Left lung (tissue), 14 donors: ENCODE measurements at places on chromosomes 5 and 9. TPM values are rescaled to one million over a fixed set of nuclear protein-coding genes. Genes with fewer than 3 reads are reported as not detected.

DNA sequence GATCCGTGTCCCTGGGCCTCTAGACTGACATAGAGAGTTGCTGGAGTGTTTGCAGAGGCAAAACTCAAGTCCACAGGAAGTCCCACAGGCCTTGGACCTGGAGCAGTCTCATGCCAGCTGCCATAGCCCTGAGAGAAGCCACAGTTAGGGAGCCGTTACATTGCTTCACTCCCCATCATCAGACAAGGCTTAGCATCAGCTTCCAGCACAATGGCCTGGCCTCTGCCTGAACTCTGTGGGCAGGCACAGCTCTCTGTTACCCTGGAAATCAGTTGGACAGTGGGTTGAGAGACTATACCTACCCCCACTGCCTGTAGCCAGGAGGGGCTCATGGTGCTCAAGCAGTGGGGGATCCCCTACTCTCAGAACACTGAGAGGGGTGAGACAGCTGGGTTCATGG is 16.2 kb upstream of the C9orf72 start:
- peaks cover 5% of the 10 kb centered on the region for H3K4me1 ChIP-seq
- no peak for DNase-seq
- no peak overlapping the region for H3K4me3 ChIP-seq
- H3K27ac ChIP-seq: no peak overlapping the region
- H3K36me3 ChIP-seq: no peaks in the 10 kb centered on the region

- no peaks in the 10 kb centered on the region for H3K36me3 ChIP-seq
- no peak for DNase-seq
- H3K4me1 ChIP-seq: peaks cover 17% of the 10 kb centered on the region
- H3K27ac ChIP-seq: no peak overlapping the region
Observed at GRCh38 chr9:136824496-136825225, 16.9 kb downstream of the RABL6 start.

DNA sequence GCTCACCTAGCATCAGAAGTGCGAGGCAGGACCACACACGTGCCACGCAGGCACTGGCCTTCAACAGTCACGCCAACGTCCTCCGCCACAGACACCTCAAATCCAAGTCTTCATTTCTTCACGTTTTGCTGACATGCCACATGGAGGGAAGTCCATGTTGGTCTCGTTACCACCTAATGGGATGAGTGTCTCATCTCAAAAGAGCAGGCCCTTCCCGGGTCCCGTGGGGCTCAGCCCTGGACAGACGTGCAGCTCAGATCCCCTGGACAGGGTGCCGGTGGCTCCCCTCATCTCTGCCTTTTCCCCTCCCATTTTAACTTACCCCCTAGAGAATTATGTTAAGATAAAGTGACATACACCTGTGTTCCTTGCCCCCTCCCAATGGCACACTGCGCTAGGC is 76.8 kb downstream of the MRPL36 start:
- peaks cover 43% of the 10 kb centered on the region for H3K27me3 ChIP-seq
- H3K4me1 ChIP-seq: no peaks in the 10 kb centered on the region
- DNase-seq: no peak
- no peak overlapping the region for H3K27ac ChIP-seq

DNA sequence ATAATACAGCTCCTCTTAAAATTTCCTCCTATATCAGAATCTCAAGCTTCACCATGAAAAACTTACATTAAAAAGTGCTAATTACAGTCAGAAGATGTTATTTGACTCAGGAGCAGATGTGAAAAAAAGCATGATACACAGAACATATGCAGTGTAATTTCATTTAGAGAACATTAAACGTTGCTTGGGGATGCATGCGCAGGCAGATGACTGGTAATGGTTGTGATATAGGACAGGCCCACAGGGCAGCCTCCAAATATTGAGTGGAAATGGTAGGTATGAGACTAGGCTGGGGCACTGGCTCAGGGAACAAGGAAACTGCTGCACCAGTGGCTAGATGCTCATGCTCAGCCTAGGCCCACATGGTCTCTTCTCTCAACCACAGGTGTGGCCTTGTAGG is 69.7 kb downstream of the IARS1 start:
- H3K27ac ChIP-seq: no peak overlapping the region
- no peaks in the 10 kb centered on the region for H3K4me1 ChIP-seq
- H3K27me3 ChIP-seq: no peaks in the 10 kb centered on the region
- DNase-seq: no peak
- H3K4me3 ChIP-seq: no peak overlapping the region

- no peak overlapping the region for H3K27ac ChIP-seq
- H3K4me3 ChIP-seq: no peak overlapping the region
- H3K36me3 ChIP-seq: no peaks in the 10 kb centered on the region
- no peaks in the 10 kb centered on the region for H3K27me3 ChIP-seq
- no peaks in the 10 kb centered on the region for H3K4me1 ChIP-seq
- no peak for DNase-seq
Observed at GRCh38 chr5:685262-686171, 7.6 kb downstream of the TPPP start.

DNA sequence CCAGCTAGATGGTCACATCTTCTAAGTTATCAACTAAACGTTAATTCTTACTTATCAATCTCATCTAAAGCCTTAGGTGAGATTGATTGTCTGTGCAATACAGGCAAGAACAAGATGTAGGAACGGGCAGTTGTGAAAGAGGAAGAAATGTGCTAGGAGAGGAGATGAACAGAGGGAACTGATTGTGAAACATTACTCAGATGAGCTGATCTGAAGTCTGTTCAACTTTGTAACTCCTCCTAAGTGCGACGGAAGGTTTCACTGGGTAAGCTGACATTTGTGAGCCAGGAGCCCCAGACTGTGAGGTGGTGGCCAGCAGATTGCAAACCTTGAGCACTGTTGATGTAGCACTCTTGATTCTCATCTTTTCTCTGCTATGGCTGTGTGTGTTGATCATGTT is 204.1 kb downstream of the CD180 start:
- H3K27ac ChIP-seq: no peak overlapping the region
- H3K36me3 ChIP-seq: no peaks in the 10 kb centered on the region
- DNase-seq: no peak
- no peaks in the 10 kb centered on the region for H3K27me3 ChIP-seq

C9 gene
- total RNA-seq: 0.58 TPM

DNA sequence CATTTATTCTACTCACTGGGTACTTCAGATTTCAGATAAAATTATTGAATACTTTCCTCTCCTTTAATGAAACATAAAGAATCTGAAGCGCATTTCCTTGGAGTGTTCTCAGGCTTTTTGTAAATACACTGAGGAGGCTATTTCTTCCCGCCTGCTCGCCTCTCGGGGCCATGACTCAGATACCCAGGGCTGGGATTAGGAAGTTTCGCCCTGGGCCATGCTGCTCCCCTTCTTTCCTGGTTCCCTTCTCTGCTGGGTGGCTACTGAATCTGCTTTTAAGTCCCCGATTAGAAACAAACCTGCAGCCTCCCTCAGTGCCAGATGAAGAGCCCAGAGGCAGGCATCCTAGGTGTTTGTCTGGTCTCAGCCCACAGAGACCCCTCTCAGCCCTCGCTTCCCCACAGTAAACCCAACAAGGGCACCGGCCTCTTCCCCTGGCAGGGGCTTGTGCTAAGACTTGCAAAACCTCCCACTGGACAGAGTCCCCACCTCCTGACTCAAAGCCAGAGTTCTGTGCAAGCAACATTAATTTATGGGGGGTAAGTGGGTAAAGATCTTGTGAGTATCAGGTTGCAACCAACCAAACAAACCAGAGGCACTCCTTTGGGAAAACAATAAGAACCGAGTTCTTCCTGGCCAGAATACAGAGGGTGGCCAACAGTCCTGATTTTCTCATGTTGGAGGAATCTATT is 30.7 kb upstream of the IRX1 start:
- no peak overlapping the region for H3K27ac ChIP-seq
- H3K36me3 ChIP-seq: no peaks in the 10 kb centered on the region
- H3K4me1 ChIP-seq: no peaks in the 10 kb centered on the region
- DNase-seq: no peak

PMPCA gene
- total RNA-seq: 52.5 TPM

SPATA31D4 gene
- not detected for total RNA-seq
